ENCODE measurements at places on chromosomes 5 and 9.
A peak's percentile ranks its signal among the peaks of the same experiment; 100 is the strongest.

GRCh38 chr9:120344230-120344629 lies 235.7 kb downstream of the CDK5RAP2 start:
- DNase-seq, result no peak

DNA sequence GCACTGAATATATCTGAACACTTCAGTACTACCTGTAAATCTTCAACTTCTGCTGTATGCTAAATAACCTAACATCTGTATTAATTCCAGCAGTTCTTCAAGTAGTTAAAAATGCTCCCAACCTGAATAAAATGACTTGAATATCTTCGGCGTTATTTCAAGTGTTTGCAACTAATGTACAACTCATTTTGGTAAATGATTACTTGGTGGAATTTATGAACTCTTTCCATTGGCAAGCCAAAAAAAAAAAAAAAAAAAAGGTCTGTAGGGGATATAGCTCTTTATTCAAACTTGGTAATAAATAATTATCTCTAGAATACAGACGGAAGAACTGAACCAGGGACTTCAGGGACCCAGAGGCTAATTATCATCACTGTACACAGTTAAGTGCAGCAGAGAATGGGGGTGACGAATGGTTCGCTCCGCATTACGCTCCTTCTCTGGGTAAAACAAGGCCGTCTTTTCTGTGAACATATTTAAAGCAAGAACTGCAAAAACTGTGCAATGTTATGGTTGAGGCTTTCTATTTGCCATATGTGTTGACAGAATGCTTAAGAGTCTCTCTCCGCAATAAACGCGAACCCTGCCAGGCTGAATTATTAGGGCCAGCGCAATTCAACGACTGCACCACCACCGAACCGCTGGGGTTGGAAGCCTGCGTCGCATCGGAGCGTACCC lies 1.9 kb upstream of the ERBIN start:
- no peak for DNase-seq

GRCh38 chr5:180526269-180526668 lies 32.1 kb downstream of the CNOT6 start:
- DNase-seq, result no peak

GRCh38 chr5:113989278-113989912 lies 372.5 kb upstream of the KCNN2 start:
- DNase-seq, result no peak

GRCh38 chr9:1505489-1505888 lies 455.3 kb downstream of the DMRT2 start:
- no peak for DNase-seq

DNA sequence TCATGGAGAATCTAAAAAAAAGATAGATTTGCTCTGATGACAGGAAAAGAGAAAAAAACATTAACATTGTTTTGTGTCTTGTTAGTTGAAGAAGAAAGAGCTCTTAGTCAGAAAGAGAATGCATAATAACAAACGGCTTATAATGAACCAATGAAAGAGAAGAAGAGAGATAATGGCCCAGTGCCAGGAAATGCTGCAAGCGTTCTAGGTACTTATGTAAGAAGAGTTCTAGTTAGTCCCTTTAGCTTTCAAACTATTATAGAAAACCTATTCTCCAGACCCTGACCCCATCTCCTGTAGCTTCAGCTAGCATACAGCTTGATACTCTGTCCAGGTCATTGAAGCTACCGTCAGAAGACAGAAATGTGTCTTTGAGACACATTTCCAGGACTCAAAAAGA lies 70.2 kb downstream of the FBXL17 start:
- no peak for DNase-seq

- DNase-seq, result no peak
These were observed 7.5 kb upstream of the PRLR start for GRCh38 chr5:35237580-35238376.

- DNase-seq, result no peak
These were observed 127.8 kb downstream of the SV2C start for GRCh38 chr5:76210946-76211345.

DNA sequence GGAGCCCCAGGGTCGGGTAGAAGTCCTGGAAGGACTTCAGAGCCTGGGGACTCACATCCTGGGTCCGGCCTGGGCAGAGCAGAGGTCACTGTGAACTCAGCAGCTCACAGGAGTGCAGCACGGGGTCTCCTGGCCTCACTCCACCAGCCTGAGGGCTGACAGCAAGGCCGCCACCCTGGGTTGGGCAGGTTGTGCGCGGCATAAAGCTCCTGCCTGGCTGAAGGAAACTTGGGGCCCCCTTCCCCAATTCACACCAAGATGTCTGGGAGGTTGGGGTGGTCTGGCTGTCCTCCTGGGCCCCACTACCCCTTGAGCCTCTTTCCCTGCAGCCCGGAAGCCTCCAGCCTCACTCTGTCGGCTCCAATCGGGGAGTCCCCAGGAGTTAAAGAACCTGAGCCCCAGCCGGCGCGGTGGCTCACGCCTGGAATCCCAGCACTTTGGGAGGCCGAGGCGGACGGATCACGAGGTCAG lies 2.1 kb downstream of the LCN15 start:
- no peak for DNase-seq

DNA sequence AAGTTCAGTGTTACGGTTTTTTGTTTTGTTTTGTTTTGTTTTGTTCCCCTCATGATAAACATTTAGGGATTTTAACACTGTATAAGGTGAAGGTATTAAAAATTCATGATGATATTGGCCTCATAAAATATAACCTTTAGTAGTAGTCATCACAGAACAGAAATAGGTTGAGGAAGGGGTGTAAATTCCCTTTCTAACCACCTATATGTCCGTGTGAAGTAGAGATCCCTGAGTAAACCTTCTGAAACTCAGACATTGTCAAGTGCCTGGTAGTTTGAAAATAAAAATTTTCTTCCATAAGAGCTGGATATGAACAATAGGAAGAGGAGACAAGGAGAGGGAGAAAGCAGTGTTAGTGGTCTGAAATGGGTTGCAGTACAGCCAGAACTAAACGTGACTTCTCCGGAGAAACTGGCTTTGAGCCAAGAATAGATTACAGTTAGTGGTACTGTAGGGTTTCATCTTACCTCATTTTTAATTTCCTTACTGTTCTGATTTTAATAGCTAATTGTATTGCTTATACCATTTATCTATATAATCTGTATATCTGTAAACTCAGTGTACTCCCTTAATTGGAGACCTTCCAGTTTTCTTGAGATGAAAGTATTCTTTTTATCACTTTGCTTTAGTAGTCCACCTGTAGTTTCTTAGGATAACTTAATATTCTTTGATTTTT lies 18.3 kb downstream of the UGCG start:
- DNase-seq, result no peak

DNA sequence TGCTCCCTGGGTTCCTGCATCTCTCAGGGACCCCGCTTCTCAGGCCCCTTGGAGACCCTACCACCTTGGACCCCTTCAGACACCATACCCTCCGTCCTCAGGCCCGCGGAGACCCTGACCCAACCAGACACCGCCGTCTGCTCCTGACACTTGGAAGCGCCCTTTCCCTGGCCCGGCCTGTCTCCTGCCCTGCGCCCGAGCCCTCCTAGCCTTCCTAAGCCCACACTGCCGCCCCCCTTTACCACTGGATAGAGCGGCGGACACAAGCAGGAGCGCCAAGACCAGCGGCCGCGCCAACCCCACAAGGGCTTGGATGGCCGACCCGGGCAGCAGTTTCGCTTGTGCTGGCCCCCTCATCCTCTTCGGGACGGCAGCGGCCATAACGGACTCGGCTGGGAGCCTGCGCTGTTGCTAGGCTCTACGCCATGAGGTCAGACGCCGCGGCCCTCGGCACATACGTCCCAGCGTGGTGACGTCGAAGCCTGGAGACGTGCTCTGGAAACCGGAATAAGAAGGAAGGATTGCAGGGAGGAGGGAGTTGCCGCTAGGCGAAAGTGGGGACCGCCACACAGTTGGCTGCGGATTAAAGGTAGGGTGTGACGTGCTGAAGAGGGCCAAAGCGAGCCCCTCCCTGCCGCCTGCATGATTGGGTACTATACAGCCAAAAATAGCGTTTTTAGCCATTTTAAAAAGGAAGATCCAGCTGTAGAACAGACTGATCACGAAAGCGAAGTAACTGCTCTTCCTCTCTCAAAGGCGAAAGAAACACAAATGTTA lies at the start of gene C5orf15:
Gene C5orf15, minus strand, starts transcription at position 422 of the 777 bp plus-strand sequence. Its CDS starts 41 bp downstream, at position 381.
- DNase-seq, result peak; percentile 94

- no peak for DNase-seq
These were observed 46.1 kb downstream of the DCP2 start for GRCh38 chr5:113022661-113023060.

DNA sequence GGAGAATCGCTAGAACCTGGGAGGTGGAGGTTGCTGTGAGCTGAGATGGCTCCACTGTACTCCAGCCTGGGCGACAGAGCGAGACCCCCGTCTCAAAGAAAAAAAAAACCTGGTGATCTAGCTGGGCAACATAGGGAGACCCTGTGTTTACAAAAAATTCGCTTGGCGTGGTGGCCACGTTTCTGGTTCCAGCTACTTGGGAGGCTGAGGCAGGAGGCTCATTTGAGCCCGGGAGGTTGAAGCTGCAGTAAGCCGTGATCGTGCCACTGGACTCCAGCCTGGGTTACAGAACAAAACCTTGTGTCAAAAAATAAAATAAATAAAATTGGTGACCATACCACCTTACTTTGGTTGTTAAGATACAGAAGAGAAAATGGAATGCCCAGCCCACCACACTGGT lies 1.8 kb upstream of the HNRNPAB start:
- DNase-seq, result no peak

DNA sequence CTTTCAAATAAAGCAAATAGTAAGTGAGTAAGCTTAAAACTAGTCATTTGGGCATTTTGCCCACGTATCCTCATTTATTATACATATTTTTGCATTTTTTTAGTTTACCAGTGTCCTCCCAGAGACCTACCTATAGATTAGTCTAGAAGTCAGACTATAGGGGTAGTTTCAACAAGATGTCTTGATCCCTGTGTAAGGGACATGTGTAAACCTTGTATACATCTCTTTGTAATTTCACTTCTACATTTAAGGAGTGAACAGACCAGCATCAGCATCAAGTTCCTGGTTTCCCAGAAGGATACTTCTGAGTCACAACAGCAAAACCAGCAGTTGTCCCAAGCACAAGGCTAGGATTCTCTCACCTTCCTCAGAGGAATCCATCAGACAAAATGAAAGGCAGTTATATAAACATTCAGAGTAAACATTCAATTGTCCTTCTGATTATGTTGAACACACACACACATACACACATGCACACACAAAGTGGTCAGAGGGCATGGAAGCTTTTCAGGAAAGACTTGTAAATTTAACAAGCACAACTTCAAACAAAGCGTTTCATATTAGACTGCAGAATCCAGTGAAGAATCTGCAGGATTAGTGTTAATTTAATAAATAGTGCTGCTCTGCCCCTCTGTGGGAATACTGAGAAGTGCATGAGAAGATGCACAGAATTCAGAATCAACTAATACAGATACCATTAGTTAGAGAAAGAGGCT lies 55.4 kb downstream of the HINT1 start:
- DNase-seq, result peak; percentile 13

DNA sequence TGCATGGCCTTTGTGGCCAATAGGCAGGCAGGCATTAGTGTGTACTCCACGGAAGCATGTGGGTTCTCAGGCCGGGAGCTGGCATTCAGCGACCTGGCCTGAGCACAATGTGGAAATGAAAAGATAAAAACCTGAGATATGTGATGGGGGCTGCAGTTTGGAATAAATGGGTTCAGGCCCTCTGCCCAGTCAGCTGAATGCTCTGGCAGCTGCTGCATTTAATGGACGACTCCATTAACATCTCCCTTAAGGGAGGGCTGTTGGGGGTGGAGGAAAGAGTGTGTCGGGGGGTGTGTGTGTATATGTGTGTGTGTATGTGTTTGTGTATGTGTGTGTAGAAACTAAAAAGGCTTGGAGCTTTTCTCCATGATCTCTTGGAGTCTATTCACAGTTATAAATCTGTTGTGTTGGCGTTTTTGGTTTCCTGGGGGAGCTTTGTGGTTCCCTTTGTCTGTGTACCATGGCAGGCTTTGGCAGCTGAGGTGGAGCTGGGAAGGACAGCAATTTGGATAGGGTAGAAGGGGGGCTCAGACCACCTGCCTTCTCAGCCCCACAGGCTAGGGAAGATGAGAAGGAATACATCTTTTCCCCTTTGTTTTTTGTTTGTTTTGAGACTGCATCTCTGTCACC lies 27.3 kb upstream of the HSPA9 start:
- no peak for DNase-seq

GRCh38 chr5:107324071-107324470 lies 346.7 kb downstream of the EFNA5 start:
- DNase-seq, result no peak

DNA sequence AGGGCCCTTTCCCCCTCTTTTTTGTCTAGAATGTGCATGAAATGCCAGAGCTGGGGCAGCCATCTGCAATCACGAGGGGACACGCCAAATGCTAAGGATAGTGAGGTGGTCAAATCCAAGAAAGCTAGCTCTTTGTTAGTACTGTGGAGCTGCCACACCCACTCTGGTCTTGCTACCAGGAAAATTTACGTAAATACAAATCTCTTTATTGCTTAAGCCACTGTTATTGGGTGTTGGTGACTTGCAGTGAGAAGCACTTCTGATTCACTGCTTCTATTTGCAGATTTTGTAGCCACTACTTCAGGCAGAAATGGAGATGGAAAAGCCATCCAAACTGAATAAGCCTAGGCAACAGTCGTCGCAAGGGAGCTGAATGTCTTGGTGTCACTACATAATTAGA lies 25.6 kb upstream of the SUSD1 start:
- no peak for DNase-seq

GRCh38 chr5:61486476-61486875 lies 154.4 kb downstream of the ZSWIM6 start:
- no peak for DNase-seq

DNA sequence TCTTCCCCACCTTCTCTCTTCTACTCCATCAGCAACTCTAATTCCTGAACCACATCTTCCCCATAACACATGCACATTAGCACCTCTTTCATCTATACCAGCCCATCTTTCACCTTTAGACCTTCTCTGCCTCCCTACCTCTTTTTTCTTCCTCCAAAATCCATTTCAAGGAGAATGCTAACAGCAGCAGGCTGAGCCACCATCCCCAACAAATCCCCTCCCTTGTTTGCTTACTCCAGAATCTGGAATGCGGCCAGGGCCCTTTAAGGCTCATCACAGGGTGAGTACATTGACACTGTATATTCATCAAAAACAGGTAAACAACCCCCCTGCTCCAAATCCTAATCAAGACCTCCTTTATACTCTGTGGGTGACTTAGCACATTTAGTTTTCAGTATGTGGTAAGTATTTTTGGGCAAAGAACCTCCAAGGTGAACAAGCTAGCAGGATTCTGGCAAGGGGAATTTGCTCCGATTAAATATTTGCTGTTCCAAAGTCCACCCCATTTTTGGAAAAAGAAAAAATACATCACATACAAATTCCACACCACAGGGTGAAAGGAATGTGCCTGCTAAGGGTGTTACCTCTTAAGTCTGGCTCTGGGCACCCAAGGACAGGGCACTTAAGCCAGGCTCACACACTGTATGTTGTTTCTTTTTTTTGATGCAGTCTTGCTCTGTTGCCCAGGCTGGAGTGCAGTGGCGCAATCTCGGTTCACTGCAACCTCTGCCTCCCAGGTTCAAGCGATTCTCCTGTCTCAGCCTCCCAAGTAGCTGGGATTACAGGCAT lies 71.4 kb downstream of the SERINC5 start:
- no peak for DNase-seq

GRCh38 chr9:100294341-100294740 lies 58.4 kb downstream of the TEX10 start:
- DNase-seq, result no peak

All from stimulated activated naive CD8-positive, alpha-beta T cell treated with anti-CD3 and anti-CD28 coated beads, Interleukin-15, Interleukin-2, amounts not matched to agents 100 U/mL and 50 U/mL, for 24 hours (primary cell).